Kidney (tissue), 22 donors: ENCODE measurements at places on chromosomes 5 and 9. TPM values are rescaled to one million over a fixed set of nuclear protein-coding genes. Genes with fewer than 3 reads are reported as not detected.
A peak's percentile ranks its signal among the peaks of the same experiment; 100 is the strongest.

DNA sequence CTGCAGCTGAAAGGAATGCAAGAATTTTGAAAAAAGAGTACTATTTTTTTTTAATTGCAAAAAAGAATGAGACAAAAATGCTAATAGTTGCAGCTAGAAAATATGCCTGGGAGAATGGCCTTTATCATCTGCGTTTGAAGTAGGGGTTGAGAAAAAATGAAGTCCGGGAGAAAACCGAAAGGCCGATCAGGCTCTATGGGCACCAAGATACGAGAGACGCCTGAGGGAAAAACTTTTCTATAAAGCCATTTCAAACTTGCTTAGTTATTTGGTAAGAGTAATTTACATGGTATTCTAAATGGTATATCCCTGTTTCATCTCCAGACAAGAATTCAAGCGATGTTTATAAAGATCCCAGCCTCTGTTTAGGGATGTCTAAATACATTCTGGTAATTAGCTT, 99.3 kb upstream of the EFNA5 start:
- no peak for DNase-seq

- DNase-seq = peak; percentile 58
These were observed 61.0 kb upstream of the C5orf58 start for GRCh38 chr5:170171811-170172210.

ROPN1L gene
- total RNA-seq = 1.7 TPM

CDC20B gene
- total RNA-seq = not detected

GRCh38 chr5:92455011-92455410, 1071.9 kb upstream of the ARRDC3 start:
- DNase-seq = no peak
